Activated T-cell treated with anti-CD3 and anti-CD28 coated beads for 4 hours (primary cell): ENCODE measurements at places on chromosomes 7 and 10.
A peak's percentile ranks its signal among the peaks of the same experiment; 100 is the strongest.

GRCh38 chr10:70925377-70926225, 37.2 kb upstream of the PCBD1 start:
- peak; percentile 28 for DNase-seq

DNA sequence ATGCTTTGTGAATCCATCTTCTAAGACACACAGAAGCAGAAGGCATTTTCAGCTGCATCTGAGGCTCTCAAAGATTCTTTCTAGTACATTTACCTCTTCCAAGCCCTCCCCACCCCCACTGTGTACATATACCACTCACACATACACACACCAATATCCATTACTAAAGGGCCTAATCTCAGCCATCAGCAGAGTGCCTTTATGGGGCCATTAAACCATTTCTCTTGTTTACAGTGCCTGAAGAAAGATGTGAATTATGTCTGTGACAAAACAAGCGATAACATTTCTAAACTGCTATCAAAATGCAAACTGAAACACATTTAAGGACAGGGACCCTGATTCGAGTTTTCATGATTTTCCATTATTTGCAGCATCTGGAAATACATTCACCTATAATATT, 40.0 kb downstream of the ETV1 start:
- DNase-seq, result no peak

- DNase-seq, result no peak
Observed at GRCh38 chr7:42077271-42078135, 159.5 kb downstream of the GLI3 start.

DNA sequence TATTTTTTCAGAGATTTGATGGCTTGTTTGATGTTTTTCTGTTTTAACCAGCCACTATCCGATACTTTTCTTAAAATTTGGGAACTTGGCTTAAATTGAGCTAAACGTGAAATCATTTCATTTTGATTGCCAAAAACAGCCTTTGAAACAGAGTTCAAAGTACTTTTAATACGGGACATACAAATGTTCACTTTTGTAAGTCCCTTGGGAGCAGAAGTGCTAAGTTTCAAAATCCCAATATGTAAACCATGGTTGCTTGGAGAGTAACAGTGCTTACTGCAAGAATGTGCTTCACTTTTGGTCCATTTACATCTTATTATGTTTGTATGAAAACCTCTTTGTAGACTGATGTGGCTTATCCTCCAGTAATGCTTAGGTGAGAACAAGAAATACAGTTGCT, 10.9 kb downstream of the PNPLA8 start:
- no peak for DNase-seq

GRCh38 chr7:84232646-84233045, 38.1 kb upstream of the SEMA3A start:
- no peak for DNase-seq

- no peak for DNase-seq
Observed at GRCh38 chr10:109007514-109007913, 915.8 kb downstream of the XPNPEP1 start.

DNA sequence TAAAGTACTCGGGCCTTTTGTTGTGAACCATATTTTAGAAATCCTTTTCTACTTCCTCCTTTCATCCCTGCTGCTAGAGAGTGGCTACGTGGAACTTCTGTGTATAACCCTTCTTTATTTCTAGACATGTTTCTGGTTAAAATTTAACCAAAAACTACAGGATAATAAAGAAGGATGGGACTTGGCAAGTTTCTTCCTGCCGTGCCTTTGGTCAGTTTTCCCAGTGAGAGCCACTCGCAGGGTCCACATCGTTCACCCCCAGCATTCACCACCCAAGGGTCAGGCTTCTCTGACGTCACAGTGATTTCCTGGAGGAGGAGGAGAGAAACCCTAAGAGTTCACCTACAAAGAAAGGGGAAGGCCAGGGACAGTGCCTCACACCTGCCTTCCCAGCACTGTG, 45.4 kb downstream of the NKX6-2 start:
- no peak for DNase-seq
